ENCODE measurements at places on chromosomes 12 and 14.

DNA sequence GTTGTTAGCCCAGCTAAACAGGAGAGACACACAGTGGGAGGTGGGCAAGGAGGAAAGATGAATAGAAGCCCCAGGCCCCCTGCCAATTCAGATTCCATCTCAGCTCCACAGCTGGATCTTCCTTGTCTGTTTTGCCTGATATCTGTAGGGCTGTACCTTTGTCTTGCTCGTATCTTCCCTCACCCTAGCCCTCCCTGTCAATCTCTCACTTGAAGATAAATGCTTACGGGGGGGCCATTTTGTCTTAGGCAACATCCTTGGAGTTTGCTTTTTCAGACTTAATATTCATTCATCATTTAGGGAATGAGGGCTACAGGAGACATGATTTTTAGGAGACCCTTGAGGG is 2.4 kb downstream of the KIF5A start:
- no peak for DNase-seq

GRCh38 chr12:9776781-9777180 is 16.1 kb upstream of the CD69 start:
- DNase-seq: no peak

GRCh38 chr14:99042381-99043266 is 229.4 kb downstream of the BCL11B start:
- no peak for DNase-seq

DNA sequence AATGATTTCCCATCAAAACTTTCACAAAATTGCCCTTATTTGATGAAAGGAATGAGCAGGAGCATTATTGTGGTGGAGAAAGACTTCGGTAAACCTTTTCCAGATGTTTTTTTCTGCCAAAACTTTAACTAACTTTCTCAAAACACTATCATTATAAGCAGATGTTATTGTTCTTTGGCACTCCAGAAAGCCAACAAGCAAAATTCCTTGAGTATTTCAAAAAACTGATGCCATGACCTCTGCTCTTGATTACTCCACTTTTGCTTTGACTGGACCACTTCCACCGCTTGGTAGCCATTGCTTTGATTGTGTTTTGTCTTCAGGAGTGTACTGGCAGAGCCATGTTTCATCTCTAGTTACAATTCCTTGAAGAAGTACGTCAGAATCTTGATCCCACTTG is 29.7 kb upstream of the RAB21 start:
- DNase-seq: no peak

- no peak for DNase-seq
Measured at GRCh38 chr14:70599345-70599744, 1.1 kb downstream of the MED6 start.

DNA sequence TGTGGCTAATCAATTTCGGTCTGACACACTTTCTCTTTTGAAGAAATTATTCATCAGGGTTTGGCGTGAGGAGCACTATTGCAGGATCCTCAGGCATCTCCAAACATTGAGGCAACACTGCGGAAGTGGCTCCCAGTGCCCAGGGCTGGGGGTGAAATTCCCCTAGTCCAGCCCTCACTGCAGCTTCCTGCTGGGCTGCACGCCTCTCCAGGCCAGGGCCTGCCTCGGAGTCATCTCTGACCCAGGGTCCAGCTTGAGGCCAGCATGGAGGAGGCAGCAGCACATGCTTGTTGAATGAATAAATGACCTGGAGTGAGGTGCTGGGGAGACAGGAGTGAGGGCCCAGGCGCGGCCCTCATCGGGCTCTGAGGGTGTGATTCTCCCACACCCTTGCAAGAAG is 36.0 kb upstream of the TDRD9 start:
- no peak for DNase-seq

- DNase-seq: no peak
Measured at GRCh38 chr12:3869865-3870264, 3.3 kb downstream of the PARP11 start.

DNA sequence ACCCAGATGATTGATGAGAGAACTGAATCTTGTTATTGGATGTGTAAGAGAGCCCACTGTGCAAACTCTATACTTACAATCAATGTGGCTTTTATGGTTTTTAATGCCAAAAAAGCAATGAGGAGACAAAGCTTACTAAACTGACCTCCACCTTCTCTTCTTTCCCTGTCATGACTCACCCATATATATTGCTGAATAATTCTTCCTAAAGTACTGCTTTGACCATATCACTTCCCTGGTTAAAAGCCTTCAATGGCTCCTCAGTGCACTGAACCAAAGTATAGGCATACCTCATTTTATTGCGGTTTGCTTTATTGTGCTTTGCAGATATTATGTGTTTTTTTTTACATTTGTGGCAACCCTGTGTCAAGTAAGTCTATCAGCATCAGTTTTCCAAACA is 138.4 kb upstream of the PELI2 start:
- no peak for DNase-seq

DNA sequence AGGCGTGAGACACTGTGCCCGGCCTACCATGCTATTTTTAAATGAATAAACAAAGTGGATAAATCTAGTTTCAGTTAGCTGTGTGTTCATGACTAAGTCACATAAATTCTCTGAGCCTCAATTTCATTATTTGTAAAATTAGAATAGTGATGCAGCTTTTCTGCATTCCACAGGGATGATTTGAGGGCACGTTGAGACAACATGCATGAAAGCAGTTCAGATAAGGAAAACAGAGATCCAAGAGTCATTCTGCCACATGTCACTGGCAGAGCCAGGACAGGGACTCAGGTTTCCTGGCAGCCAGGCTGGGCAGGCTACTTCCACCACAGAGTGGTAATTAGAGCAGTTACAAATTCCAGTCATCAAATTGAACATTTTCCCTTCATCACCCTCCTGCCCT is 2.9 kb upstream of the PPP4R4 start:
- no peak for DNase-seq

- no peak for DNase-seq
Measured at GRCh38 chr12:21643758-21644157, 13.9 kb downstream of the LDHB start.

DNA sequence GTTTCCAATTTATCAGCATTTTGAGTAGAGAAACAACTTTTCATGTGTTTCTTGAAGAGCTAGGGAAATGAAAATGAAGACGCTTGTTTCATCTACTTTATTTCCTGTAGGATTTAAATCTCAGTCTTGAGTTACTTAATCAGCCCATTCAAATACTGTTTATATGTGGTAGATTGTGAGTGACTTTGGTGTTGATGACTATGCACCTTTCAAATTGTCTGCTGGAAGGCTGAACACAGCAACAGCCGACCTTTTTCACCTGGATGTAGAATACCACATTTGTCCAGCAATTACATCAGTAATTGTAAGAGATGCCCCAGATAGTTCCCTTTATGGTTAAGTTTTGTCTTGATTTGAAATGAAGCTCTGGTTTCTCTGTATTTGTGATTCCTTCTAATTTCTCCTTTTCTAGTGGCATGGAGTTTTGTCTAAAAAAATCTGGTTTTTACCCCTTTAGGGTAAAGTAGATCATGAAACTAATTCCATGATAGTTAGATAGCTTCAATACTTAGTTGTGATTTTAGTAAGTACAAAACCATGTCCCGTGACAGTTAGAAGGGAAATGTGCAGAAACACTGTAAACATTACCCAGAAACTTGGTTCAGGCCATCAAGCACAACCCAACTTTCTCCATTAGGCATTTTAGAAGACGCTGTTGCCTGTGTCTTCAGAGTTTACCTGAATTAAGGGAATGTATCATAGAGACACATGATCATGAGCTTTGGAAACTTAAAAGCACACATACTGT is 165.0 kb downstream of the SRGAP1 start:
- no peak for DNase-seq

- DNase-seq: no peak
Measured at GRCh38 chr12:27906658-27907473, 65.7 kb downstream of the PTHLH start.

- DNase-seq: no peak
Measured at GRCh38 chr14:101202627-101203404, 299.3 kb upstream of the RTL1 start.

DNA sequence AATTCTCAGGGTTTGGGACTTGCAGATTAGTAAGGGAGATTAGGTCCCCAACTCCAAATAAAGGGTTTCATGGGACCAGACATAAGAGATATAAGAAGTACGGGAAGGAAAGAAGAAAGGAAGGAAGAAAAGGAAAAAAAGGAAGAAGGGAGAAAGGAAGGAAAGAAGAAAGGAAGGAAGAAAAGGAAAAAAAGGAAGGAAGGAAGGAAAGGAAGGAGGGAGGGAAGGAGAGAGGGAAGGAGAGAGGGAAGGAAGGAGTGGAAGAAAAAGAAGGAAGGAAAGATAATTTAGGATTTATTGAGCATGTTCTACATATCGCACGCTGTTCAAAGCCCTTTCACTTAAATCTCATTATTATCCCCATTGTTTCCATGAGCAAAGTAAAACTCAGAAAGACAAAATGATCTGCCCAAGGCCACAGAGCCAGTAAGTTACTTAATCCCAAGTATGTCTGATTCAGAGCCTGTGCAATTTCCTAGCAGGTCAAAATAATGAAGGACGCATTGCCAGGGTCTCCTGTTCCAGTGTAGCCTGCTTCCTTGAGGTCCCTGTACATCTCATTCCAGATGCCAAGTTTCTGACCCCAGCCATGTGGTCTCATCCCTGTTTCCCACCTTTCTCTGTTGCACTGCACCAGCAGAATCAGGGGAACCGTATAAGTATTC is 3.9 kb upstream of the HDAC7 start:
- no peak for DNase-seq

- DNase-seq: no peak
Measured at GRCh38 chr12:56221232-56221756, 428 bp downstream of the RNF41 start.

GRCh38 chr12:54479421-54479820 is 6.0 kb upstream of the GTSF1 start:
- no peak for DNase-seq

DNA sequence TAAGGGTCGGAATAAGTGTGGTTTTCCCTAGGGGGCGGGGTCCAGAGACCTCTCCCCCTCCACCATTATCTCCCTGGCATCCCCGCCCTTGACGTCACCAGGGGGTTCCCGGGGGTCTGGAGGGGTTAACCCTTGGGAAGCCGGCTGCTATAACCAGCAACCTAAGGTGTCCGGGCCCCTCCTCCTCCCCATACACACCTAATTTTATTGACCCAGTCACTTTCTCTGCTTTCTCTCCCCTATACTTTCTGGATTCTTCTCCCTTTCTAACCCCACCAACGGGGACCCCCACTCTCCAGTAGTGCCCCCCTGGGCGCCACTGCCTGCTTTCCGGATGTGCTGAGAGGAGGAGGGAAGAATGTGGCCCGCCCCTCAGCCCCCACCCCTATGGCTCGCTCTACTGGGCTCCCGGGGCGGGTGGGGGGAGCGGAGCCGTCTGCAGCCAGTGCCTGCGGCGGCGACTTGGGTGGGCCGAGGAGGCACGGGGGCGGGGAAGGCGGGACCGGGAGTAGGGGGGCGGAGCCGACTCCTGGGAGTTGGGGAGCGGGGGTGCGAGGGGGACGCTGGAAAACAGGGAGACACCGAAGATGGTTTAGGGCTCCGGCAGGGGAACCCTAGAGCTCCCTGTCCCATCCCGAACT is 1.8 kb downstream of the GLI1 start:
- DNase-seq: no peak

- DNase-seq: no peak
Measured at GRCh38 chr14:69574263-69574953, at the start of gene CCDC177. Gene CCDC177, minus strand, starts transcription at chr14:69574871. Its CDS starts 1,249 bp downstream, at chr14:69573622.

DNA sequence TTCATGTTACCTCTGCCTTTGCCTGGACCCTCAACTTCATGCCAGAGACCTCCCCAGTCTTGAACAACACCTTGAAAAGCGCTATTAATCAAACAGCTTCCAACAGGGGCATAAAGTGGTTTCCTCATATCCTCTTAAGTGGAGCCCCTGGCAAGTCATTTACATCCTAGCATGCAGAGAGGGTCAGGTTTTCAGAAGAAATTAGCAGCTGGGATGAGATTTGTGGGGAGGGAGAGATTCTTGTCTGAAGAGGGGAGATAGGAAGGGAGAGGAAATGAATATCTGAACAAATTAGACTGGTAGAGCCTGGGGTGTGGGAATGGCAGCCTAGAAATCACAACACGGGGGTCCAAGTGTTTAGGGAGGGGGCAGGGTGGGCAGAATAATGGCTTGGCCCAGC is 45.6 kb downstream of the CALM1 start:
- DNase-seq: no peak

- DNase-seq: no peak
Measured at GRCh38 chr12:19458733-19459132, 19.4 kb downstream of the AEBP2 start.

DNA sequence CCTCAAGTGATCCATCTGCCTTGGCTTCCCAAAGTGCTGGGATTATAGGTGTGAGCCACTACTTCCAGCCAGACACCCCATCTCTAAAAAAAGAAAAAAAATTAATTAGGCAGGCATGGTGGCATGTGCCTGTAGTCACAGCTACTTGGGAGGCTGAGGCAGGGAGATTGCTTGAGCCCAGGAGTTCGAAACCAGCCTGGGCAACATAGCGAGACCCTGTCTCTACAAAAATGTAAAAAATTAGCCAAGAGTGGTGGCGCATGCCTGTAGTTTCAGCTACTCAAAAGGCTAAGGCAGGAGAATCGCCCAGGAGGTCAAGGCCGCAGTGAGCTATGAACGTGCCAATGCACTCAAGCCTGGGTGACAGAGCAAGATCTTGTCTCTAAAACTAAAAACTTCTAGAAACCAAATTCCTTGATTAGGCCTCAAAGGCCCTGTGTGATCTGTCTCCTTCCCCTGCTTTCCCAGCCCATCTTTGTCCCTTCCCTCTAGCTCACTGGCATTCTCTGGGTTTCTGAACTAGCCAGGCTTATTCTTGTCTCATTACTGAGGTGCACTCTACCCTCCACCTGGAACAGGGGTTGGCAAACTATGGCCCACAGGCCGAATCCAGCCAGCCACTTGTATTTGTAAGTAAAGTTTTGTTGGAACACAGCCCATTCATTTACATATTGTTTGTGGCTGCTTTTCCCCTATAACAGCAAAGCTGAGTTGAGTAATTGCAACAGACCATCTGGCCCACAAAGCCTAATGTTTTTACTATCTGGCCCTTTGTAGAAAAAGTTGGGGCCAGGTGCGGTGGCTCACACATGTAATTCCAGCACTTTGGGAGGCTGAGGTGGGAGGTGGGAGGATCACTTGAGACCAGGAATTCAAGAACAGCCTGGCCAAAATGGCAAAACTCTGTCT is 17.2 kb upstream of the TPCN1 start:
- no peak for DNase-seq

- no peak for DNase-seq
Measured at GRCh38 chr12:66446276-66446675, 144.0 kb downstream of the HELB start.

- DNase-seq: no peak
Measured at GRCh38 chr14:103739793-103740501, 24.3 kb downstream of the ZFYVE21 start.

- DNase-seq: no peak
Measured at GRCh38 chr12:47770086-47770726, 2.8 kb upstream of the SLC48A1 start.

DNA sequence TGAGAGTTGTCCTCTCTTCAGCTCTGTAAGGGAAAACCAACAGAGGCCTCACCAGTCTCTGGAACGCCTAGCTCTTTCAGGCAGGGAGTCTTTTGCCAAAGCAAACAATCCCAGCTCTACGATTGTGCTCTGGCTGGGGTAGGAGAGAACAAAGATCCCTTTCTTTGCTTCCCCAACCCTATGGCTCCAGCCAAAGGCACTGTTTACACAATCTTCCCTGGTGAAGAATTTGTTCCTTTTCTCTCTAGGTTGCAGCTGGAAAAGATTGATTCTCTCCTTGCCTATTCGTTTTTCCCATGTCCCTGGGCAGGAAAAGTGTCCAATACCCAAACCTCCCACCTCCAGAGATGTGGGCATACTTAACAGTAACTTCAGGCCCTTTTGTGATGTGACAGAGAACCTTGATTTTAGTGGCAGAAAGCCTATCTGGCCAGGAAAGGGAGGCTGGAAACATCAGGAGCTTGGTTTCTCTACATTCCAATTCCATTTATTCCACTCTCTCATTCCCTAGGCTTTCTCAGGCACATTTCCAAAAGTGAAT is 16.8 kb downstream of the ATP5MC2 start:
- no peak for DNase-seq
